ENCODE measurements at places on chromosomes 5 and 9.
A peak's percentile ranks its signal among the peaks of the same experiment; 100 is the strongest.

DNA sequence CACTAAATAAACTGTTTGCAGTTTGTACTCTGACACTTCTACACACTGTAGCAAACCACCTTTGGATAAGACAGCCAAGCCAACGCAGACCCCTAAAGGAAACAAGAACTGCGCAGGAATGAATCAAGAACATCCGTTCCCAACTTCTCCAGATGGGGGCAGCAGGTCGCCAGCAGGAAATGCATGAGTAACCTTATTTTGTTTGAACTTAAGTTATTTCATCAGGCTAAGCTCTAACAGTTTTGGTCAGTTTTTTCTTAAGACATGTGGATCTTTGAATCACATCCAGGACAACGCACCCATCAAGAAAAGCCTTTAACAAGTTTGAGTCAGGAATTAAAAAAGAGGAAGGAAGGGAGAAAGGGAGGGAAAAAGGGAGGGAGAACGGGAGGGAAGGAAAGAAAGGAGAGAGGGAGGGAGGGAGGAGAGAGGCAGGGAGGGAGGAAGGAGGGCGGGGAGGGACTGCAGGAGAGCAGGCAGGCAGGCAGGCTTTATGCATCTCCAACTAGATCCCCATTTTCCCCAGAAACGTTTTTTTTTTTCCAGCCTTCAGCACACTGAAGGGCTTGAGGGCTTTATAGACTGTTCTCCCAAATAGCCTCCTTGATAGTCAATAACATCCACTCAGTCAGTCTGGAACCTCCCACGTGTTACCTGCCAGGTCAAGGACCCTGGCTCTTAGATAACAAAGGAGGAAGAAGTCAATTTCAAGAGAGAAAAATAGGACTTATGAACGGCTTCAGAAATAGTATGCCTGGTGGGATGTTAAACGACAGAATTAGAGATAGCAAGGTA lies 22.2 kb downstream of the BHMT start:
- DNase-seq = peak; percentile 66

DNA sequence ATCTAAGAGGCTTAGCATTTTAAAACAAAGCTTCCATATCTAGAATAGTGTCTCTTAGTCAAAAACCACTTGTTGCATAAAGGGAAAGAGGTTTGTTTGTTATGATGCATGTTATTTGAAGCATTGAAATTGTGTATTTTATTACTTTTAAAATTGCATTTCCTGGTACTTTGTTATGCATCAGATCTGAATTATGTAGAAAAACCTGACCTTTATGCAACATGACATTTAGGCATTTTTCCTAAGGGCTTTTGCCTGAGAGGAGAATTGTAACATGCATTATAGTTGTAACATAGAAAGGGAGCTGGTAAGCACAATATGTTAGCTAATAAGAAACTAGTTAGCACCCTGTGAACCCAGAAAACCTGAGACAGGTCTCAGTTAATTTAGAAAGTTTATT lies 22.0 kb downstream of the ZNF169 start:
- no peak for DNase-seq

GRCh38 chr5:109315245-109315644 lies 94.5 kb downstream of the PJA2 start:
- no peak for DNase-seq

GRCh38 chr5:150734579-150735384 lies 24.0 kb downstream of the DCTN4 start:
- peak; percentile 69 for DNase-seq

GRCh38 chr5:74477761-74478160 lies 162.8 kb downstream of the ENC1 start:
- DNase-seq = no peak

GRCh38 chr9:117182046-117182445 lies 232.8 kb downstream of the ASTN2 start:
- no peak for DNase-seq

GRCh38 chr9:114156657-114157421 lies 1.5 kb downstream of the COL27A1 start:
- DNase-seq = no peak

- no peak for DNase-seq
Measured at GRCh38 chr5:672329-673160, 20.6 kb downstream of the TPPP start.

GRCh38 chr5:81171769-81172168 lies 61.4 kb upstream of the CKMT2 start:
- DNase-seq = no peak

- no peak for DNase-seq
Measured at GRCh38 chr5:133397990-133398645, 214.2 kb downstream of the FSTL4 start.

DNA sequence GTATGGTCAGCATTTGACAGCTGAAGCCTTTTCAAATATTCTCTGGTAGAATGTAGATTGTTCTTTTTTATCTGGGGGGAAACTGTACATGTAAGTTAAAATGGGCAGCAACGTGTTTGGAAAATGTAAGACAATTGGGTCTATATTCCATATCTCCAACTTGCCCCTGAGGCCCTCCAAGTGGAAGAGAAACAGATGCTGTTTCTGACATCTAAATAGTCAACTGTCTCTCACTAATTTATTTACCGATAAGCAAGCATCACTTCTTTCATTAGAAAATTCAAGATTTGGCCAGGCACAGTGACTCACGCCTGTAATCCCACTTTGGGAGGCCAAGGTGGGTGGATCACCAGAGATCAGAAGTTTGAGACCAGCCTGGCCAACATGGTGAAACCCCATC lies 120.2 kb upstream of the TBCA start:
- DNase-seq = no peak

DNA sequence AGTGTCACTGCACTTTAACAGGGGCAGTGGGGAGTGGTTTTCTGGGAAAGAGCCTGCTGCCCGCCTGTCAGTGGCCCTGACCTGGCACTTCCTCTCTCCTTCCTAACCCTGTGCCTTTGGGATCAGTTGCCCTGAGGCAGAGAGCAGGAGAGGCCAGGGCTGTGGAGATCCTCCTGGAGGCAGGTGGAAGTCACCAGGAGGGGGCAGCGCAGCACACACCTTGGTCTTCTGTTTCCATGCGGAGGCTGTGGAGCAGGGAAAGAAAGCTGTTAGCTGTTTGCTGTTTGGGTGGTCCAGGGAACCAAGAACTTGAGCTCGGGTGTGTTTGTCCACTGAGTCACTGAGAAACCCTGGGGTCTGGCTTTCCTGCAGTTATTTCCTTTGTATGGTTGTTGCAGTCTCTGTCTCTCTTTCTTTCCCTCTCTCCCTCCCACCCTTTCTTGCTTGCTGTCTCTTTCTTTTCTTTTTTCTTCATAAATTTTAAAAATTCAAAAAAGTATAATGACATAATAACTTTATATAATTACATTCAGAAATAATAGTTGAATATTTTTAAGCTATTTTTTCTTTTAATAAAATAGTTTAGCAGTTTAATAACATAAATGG lies 28.1 kb downstream of the NTRK2 start:
- DNase-seq = peak; percentile 1

DNA sequence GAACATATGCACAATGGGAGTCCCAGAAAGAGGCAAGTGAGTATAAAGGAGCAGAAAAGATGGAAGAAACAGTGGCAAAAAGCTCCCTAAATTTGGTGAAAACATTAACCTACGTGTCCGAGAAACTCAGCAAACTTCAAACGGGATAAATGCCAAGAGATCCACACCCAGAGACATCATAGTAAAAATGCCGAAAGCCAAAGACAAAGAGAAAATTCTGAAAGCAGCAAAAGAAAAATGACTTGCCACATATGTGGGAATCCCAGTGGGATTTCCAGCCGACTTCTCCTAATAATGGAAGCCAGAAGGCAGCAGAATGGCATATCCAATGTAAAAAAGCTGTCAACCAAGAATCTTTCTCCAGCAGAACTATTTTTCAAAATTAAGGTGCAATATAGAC lies 101.2 kb downstream of the ADAMTS2 start:
- no peak for DNase-seq

DNA sequence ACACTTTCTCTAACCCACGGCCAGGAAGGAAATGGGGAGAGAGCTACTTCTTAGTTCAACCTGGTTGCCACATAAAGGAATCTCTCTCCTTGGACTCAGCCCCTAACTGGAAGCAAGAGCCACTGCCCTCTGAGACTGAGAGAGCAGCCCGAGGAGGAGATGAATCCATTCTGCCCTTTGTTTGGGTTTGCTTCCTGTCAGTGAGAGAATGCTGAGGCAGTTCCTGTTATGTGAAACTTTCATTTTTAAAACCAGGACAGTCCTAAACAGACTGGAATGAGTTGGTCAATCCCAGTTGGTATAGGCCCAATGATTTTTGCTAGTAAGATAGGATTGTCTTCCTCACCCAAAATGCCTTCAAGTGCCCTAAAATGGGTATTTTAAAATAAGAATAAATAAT lies 205.1 kb downstream of the NTRK2 start:
- no peak for DNase-seq

DNA sequence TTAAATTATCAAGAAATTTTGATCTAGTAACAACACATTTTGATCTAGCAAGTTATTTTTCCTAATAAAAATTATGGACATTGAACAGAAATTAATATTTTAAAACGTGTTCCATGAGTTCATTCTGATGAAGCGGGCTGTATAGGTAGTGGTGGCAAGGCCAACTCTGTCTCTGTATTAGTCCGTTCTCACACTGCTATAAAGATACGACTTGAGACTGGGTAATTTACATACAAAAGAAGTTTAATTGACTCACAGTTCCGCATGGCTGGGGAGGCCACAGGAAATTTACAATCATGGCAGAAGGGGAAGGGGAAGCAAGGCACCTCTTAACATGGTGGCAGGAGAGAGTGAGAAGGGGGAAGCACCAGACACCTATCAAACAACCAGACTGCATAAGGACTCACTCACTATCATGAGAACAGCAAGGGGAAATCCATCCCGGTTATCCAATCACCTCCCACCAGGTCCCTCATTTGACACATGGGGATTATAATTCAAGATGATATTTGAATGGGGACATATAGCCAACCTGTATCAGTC lies 61.2 kb downstream of the TMEM232 start:
- no peak for DNase-seq

DNA sequence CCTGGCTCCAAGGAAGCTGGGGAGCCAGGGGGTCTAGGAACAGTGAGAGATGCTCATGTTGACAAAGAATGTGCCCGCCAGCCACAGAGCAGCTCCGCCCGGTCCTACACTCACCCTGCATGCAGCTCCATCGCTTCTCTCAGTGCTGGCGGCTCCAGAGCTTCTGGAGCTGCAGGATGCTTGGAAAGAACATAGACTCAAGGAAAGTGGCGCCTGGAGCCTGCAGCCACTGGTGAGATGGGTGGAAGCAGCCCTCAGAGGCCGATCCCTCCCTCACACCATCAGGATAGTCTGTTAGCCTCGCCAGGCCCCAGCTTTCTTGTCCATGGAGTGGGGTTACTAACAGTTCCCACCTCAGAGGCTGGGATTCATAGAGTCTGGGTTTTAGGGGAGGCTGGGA lies 26.4 kb upstream of the SLC6A19 start:
- DNase-seq = no peak

DNA sequence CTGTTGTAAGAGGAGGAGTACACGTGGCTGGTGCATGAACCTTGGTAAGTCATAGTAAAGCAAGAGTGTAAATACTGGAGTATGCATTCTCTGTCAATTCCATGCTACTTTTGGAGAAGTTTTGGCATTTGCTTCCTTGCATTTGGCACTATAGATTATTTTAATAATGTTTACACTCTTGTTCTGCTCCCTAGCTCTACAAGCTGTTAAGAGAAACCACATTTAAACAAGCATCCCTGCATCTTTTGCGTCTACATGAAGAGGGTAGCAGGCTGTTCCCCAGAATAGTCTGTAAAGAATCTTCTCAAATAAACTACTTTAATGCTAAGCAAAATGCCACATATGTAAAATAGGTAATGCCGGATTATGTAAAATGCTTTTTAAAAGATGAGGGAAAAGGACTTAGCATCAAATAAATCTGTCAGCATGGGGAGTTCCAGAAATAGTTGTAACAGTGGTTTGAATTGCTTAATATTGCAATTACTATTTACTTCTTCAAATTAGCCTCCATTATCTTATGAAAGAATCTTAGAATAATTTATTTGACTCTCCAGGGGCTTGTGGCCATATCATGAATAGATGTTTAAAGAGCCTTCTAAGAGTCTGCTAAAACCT lies 2127.3 kb upstream of the WWC1 start:
- no peak for DNase-seq

- DNase-seq = no peak
Measured at GRCh38 chr5:160548949-160549645, 127.4 kb downstream of the PTTG1 start.

DNA sequence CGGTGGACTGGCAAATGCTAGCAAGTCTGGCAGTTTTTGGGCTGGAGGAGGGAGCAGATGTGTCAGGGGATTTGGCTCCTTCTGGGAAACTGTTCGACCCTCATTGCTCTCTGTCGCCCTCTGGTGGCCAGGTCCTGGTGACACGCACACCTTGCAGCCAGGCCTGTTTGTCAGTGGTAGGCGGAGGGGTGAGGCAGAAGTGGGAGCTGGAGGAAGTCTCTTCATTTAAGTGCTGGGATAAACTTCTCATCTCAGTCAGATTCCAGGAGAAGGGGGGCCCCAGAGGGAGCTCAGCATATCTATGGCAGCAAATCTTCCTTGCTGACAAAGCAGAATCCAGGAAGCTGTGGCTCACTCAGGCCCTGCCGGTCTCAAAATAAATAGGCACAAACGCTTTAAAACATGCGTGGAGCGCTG lies 326.5 kb downstream of the ZSWIM6 start:
- peak; percentile 16 for DNase-seq

- no peak for DNase-seq
Measured at GRCh38 chr9:114059047-114059803, 18.9 kb downstream of the AMBP start.

- DNase-seq = no peak
Measured at GRCh38 chr9:96852676-96853075, 1.6 kb downstream of the ZNF782 start.

GRCh38 chr5:90802474-90803317 lies 244.1 kb downstream of the ADGRV1 start:
- peak; percentile 28 for DNase-seq

DNA sequence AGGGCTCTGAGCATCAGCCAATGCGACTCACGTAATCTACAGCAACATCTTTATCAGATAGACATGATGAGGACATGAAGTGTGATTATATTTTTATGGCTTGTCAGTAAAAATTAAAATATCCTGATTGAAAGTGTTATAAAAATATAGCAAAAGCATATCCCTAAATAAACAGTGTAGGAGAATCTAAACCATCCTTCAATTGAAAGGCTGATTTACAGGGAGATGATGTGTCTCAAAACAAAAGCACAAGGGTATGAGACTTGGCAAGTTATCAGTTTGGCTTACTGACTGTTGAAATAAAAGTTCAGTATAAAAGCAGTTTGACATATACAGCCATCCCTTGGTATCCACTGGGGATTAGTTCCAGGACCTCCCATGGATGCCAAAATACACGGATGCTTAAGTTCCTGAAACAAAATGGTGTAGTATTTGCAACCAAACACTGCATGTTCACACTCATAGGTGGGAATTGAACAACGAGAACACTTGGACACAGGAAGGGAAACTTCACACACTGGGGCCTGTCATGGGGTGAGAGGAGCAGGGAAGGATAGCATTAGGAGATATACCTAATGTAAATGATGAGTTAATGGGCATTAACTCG lies 149.9 kb upstream of the MAP1B start:
- DNase-seq = no peak
